ENCODE measurements at places on chromosomes 1 and 21.

DNA sequence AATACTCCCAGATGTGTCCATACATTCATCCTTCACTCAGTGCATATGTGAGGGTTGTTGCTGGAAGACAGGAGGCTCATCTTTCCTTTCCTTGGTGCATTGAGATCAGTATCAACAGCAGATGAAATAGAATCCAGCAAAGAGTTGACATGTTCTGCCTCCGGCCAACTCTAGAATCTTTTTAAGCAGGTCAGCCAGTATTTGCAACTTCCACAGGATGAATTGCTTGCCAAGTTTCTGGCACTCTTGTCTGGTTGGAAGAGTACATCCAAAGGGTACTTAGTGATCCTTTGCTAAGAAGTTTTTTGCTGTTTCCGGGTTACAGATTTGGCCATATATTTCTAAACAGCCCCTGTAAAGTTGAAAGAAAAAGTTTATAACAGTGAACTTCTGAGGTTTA is 21.1 kb downstream of the SYNC start:
- DNase-seq = no peak

DNA sequence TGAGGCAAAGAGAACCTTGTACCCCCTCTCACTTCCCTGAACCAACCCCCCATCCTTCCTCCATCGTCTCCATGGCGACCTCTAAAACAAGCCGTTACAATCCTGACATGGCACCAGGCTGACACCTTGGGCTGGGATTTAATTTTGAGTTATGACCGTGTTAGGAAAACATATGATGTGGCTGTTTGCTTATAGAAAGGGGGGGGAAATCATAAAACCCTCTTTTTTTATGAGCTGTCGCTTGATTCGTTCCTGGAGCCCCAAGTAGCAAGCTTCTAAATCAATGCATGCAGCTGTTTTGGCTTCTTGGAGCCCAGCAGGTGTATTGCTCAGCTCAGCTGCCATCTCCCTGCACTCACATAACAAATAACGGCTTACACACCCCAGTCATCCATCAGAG is 301.2 kb upstream of the SPAG17 start:
- no peak for DNase-seq

- no peak for DNase-seq
These were observed 22.8 kb downstream of the PRPF38A start for GRCh38 chr1:52427152-52427551.

DNA sequence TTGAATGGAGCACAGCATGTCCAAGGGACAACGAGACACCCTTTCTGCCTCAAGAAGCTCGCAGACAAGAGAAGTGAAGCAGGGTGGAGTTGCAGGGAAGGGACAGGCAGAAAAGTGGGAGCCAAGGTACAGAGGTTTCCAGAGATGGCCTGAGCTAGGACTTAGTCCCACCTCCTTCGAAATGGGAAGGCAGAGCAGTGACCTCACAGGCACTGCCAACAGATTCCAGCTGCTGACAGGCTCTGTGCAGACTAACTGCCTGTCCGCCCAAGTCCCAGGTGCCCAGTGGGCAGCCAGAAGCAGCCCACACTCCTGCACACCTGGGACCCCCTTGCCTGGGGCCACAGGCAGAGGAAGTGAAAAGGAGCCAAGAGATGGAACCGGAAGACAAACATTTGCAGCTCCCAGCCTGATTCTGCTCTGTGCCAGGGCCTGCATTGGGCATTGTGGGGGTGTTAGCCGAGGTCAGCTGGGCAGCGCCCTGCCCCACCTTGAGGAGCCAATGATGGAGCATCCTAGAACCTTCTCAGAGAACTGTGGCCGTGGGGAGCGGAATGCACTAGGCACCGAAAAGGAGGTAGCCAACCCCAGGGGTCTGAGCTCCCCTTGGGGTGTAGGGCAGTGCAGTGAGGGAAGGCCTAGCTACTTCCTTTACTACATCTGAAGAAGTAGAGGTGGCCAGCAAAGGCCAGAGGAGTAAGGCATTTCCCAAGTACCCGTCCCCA is 27.5 kb upstream of the RSPO1 start:
- DNase-seq = no peak

DNA sequence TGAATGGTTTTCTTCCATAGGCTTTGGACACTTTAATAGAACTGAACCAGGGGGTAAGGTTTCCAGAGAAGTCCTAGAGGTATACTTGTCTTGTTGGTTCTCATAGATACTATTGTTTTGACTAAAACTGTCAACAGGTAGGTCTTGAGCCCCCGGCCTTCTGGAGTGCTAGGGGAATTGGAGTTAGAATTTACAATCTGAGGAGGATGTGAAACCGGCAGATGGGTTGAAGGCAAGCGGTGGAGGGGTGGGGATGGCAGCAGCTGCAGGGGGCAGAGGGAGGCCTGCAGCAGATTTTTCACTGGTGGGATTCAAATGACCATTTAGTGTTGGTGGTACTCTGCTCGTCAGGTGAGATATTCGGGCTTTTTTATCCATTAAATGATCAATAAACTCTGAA is 4.3 kb upstream of the CD1D start:
- DNase-seq = no peak

DNA sequence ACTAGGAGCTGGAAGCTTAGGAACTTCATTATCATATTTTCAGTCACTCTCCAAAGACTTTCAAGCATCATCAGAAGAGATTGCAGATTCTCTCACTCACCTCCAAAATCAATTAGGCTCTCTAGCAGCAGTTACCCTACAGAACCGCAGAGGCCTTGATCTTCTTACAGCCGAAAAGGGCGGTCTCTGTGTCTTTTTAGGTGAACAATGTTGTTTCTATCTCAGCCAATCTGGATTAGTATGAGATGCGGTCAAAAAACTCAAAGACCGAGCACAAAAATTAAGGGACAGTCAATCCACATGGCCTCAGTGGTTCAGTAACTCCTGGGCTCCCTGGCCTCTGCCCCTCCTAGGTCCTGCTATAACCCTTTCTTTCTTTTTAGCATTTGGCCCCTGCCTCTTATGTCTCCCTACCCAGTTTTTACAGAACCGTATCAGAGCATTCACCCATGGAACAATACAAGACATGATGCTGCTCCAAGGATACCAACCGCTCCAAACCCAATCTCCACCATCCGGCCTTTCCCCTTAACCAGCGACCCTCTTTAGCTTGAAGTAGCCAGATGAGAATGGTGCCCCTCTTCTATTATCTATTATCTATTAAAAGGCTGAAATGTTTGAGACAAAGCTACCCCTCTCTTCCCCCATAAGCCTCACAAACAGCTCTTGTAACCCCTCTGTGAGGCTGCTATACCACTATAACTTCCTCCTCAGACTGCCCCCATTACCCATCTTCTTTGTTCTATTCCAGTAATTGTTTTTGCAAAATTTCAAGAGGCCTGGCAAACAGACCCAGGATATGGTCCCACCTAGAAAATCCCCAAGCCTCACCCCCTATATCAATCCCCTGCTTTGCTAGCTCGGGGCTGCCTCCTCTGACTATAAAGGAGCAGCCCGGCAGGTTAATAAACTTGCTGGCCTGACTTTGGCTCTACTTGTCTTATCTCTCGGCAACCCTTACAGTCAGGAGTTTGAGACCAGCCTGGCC is 18.7 kb upstream of the CA6 start:
- no peak for DNase-seq

GRCh38 chr1:106846656-106847055 is 209.8 kb upstream of the PRMT6 start:
- DNase-seq = no peak

DNA sequence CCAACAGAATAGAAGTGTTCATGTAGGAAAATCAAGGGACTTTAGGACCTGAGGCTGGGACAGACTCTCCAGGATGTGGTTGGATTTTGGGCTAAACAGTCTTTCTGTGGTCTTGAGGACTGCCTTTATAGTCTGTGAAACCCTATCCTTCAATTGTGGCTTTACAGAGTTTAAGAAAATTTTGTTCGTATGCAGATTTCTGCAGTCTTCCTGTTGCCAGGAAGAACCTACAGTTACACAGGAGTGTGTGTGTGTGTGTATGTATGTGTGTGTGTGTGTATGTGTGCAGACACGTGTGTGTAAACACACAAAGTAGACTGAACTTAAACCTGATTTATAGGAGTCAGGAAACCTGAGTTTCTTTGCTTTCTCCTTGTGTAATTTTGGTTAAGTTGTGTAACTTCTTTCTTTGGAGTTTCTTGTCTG is 22.8 kb downstream of the NEK7 start:
- peak; percentile 82 for DNase-seq

DNA sequence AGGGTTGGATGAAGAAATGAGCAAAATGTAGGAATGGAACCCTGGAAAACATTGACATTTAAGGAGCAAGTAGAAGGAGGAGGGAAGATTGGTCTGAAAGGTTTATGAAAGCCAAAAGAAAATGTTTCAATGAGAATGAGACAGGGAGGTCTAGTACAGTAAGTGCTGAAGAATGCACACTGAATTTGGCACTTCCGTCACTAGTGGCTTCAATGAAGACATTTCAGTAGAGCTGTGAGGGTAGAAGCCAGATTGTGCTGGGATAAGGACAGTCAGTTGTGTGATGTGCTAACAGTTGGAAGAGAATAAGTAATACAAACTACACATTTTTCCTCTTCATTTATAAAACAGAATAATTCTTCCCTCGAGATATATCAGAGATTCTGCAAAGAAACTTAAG is 17.1 kb downstream of the THEM4 start:
- DNase-seq = peak; percentile 79

DNA sequence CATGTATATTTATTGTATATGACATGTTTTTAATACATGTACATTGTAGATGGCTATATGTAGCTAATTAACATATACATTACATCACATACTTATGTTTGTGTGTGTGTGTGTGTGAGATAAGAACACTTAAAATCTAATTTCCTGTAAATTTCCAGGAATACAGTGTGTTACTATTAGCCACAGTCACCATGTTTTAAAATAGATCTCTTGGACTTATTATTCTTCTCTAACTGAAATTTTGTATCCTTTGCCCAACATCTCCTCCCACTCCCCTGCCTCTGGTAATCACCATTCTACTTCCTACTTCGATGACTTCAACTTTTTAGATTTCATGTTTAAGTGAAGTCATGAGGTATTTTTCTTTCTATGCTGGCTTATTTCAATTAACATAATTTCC is 64.8 kb downstream of the FCRL5 start:
- DNase-seq = no peak

DNA sequence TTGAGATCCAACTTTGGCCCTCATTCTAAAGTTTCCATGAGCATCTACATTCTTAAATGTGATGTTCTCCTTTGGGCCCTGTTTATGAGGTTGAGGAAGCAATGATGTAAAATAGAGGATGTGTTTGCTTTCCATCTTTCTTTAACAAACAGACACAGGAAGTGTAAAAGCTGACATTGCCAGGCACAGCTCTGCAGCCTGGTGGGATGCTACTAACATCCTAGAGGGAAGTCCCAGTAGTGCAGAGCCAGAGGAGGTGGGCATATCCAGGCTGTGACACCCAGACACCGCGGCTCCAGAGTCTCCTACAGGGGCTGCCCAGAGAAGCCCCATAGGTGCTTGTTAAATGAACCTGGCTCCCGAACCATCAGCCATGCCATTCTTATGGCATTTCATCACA is 16.2 kb downstream of the OLFML2B start:
- DNase-seq = no peak

Data from astrocyte (in vitro differentiated cells and primary cell).